ENCODE measurements at places on chromosomes 5 and 9.

DNA sequence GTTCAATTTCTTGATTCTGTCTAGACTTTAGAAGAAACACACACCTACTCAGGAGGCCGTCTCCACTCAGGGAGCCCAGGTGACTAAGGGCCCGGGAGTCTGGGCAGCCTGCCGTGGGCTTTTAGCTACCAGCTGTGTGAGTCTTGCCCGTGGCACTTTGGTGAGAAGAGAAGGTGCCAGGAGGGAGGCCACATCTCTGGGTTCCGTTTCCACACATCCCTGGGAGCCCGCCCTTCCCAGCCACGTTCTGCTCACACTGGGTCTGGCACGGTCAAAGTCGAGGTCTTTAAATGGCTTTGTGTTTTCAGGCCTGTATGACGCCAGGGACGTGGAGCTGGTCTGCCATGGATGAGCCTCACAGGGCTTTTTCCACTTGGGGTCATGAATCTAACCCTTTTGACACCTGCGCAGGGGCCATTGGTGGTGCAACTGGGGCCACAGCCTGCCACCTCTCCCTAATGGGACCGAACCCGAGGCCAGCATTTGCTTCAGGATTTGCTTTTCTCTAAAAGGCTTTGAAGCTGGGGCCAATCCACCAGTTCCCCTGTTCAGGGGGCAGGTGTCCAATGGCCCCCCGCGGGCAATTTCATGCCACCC, 17.2 kb upstream of the FCN2 start:
- DNase-seq: no peak

GRCh38 chr9:126164796-126165525, 161.7 kb upstream of the MVB12B start:
- no peak for DNase-seq

DNA sequence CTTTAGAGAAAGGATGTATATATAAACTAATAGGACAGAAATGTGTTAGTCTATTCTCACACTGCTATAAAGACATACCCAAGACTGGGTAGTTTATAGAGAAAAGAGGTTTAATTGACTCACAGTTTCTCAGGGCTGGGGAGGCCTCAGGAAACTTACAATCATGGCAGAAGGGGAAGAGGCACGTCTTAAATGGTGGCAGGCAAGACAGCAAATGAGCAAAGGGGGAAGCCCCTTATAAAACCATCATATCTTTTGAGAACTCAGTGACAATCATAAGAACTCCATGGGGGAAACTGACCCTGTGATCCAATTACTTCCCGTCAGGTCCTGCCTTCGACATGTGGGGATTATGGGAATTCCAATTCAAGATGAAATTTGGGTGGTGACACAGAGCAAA, 8.8 kb upstream of the RICTOR start:
- no peak for DNase-seq

GRCh38 chr9:34510497-34511468, 12.0 kb downstream of the ENHO start:
- DNase-seq: no peak

DNA sequence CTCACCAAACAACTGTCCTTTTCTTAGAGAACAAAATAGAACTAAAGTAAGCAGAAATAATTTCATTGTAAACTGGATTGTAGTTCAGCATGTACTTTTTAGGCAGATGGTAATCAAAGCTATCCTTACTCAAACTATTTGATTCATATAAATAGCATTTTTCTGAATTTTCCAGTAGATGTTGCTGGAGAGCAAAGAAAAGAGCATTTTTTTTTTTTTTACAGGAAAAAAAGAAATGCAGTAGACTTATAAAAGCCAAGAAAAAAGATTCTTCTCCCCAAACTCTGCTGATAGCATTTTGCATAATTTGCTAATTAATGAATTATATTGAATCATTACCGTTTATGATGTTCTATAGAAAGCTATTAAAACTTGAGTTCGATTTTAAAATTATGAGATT, 715.3 kb upstream of the WWC1 start:
- no peak for DNase-seq

- no peak for DNase-seq
Measured at GRCh38 chr9:29691758-29692407, 2118.6 kb upstream of the C9orf72 start.

DNA sequence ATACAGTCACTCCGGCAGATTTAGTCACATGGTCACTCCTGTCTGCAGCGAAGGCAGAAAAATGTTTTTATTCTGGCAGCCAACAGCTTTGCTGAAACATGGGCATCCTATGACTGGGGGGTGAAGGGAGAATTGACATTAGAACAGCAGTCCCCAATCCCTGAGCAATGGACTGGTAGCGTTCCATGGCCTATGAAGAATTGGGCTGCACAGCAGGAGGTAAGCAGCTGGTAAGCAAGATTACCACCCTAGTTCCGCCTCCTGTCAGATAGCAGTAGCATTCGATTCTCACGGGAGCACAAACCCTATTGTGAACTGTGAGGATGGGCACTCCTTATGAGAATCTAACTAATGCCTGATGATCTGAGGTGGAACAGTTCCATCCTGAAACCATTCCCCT, 93.1 kb upstream of the FTMT start:
- DNase-seq: no peak

DNA sequence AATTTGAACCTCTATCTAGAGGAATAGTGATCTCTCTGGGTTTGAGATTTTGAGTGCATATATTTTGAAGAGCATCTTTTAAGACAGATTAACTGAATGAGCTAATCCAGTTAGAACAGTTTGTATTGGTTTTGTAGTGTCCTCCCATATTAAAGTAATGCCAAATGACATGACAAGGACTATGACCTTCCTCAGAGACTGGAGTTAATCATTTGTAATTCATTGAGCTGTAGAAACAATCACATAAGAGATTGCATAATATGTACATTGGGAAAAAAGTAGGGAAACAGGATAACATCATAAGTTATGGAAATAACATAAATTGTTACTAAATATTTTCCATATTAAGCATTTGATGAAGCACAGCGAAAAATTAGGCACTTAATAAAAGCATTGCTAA, 45.8 kb upstream of the PRDM9 start:
- DNase-seq: no peak

DNA sequence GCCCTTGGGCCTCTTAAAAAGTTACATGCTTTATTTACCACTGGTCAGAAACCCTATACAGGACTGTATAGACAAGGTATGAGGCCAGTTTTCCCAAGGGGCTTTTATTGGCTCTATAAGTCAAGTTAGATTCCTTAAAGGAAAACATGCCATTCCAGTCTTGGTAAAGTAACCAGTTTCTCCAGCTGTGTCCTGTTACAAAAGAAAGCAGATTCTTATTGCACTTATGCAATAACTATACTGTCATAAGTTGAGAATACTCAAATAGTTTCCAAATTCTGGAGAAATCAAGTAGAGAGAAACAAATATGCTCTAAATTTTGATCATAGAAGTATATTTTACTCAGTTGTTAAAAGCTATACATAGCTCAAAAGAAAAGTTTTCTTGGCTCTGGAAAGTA, 47.2 kb downstream of the PTGS1 start:
- DNase-seq: no peak

DNA sequence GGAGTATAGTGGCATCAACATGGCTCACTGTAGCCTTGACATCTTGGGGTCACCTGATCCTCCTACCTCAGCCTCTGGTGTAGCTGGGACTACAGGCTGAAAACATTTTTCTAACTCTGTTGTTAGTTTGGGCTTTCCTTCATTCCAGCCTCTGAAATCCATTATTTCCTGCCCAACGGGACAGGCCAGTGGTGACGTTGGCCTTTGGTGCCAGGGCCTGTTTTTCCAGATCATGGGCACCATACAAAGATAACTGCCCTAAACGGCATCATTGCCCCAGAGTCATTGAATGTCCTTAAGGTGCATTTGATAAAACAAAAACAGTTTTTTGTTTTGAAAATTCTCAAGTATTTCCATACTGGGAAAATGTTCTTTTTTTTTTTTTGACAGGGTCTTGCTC, 32.1 kb downstream of the PIK3R1 start:
- DNase-seq: no peak

DNA sequence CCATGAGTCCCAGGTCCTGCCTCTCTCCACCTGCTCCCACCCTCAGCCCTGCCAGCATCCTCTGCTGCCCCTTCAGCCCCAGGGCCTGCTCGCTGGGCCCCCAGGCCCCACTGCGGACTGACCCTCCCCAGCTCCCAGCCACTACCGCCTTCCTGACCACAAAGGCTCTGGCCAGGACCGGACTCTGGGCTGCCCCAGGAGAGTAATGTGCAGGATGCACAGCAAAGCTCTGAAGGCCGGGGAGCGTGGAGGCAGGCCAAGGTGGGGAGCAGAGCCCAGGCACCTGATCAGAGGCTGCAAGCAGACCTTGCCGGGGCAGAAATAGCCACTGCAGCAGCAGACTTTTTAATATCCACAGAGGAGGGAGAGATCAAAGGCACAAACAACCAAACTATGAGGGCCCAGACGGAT, 27.9 kb downstream of the IPPK start:
- no peak for DNase-seq

- DNase-seq: no peak
Measured at GRCh38 chr5:169036079-169036805, 264.7 kb downstream of the SLIT3 start.

DNA sequence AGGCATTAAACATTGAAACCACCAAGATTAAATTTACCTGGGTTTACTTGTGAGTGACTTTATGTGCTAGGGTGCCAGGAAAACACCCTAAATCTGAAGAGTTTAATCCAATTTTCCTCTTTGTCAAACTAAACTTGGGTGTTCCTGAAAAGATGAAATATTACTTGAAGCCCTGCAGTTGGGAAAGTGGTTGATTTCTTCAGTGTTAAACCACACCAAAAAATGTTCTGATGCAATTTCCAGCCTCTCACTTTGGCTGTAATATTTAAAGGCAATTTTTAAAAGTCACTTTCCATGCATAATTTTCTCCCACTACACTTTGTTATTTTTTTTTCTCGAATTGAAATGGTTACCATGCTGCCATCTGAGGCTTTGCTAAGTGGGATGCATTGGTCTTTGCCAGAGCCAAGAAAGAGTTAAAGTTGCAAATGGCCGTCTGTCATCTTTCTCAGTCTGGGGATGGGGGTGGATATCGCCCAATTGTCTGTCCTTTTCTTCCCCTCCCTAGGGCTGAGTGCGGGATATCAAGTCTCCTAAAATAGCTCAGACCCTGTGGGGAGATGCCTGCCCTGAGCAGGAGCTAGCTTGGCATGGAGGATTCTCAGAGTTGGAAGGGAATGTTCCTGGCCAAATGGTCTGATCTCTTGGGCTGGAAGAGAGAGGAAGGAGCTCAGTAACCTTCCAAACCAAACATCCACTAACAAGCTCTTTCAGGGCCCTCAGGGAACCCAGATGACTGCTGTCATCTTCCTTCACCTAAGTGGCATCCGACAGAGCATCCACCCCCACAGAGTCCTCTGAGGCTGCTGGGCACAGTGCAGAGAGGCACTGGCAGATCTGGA, 13.6 kb upstream of the SHB start:
- no peak for DNase-seq

DNA sequence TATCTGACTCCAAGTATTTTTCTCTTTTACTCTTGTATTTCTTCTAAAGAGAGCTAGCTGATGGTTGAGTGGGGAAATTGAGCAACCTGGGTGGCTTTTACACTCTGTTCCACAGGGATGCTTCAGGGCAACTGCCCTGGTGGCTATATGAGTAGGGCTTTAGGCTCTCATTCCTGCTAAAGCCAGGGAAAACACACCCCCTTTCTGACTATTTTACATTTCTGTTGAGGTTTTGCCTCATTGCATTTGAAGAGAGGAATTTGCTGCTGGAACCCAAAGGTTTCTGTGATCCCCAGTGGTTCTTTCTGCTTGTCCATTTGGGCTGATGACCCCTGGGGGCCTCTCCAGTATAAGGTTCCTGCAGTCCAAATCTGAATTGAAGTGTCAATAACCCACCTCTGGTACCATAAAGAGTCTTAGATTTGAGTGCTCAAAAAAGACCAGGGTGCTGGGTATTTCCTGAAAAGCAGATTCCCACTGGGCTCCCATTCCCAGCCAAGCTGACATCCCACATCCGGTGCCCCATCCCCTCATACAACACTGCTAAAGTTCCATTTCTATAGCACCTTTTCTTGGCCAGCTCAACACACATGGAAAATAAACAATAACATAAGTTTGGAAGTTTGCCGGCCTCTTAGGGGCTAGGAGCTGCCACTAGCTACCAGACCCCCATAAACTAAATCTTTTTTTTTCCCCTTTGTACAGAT, 59.5 kb downstream of the PAPPA start:
- DNase-seq: no peak

GRCh38 chr5:116521173-116521872, 53.3 kb downstream of the SEMA6A start:
- DNase-seq: no peak

DNA sequence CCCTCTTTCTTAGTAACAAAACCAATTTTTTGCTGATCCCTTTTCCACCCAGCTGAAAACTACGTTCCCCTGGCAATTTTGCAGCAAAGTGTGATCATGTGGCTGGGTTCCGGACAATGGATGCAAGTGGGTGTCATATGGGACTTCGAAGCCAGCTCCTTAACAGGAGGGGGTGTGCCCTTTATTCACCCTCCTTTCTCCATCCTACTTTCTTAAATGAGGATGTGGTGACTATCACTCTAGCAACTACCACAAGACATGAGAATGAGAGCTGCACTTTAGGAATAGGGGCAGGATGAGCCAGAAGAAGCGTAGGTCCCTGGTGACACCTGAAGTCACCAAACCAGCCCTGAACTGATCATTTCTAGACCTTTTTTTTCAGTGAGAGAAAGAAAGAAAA, 58.9 kb downstream of the IRF1 start:
- no peak for DNase-seq

DNA sequence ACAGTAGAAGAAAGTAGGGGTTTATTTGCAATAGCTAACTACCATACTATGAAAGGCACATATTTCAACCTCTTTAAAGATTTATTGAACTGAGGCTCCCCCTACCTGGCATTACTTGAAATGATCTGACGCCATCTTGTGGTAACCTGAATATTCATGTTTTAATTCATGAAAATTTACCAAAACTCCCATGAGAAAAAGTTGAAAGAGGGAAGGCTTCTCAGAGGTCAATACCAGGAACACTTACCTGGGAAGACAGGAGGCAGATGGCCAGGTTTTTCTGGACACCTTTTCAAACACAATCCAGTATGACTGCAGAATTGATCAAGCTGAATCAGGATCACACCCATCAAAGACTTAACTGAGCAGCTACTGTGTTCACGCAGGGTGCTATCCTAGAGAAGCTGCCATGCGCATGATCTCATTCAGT, 9.4 kb downstream of the PRELID2 start:
- no peak for DNase-seq

Data from retinal pigment epithelial cell (primary cell).